ENCODE measurements at places on chromosomes 7 and 10. TPM values are rescaled to one million over a fixed set of nuclear protein-coding genes. Genes with fewer than 3 reads are reported as not detected.

Gene SUN3
- total RNA-seq = 0.97 TPM

Gene CDCA7L
- total RNA-seq = 66.4 TPM

Gene VIPR2
- total RNA-seq = not detected

Gene RSPH10B
- total RNA-seq = 0.18 TPM

Gene CALCR
- not detected for total RNA-seq

All from activated CD8-positive, alpha-beta T cell treated with anti-CD3 and anti-CD28 coated beads, Interleukin-2, amount 10 ng/mL, durations not matched to agents 7 days and 5 days (primary cell).